A673 (cell line): ENCODE measurements at places on chromosomes 3 and 15. TPM values are rescaled to one million over a fixed set of nuclear protein-coding genes. Genes with fewer than 3 reads are reported as not detected.

KLHL6 gene
- not detected in 2 replicates for total RNA-seq

STRC gene
- 0.17 and 0.28 TPM in 2 replicates for total RNA-seq

CCDC54 gene
- total RNA-seq, result not detected in 2 replicates

ONECUT1 gene
- total RNA-seq, result not detected in 2 replicates

RBP2 gene
- total RNA-seq, result not detected in 2 replicates

SENP2 gene
- total RNA-seq, result 43.4 and 48.3 TPM in 2 replicates
